Cardiac septum (tissue), 1 donor: ENCODE measurements at places on chromosomes 7 and 10. TPM values are rescaled to one million over a fixed set of nuclear protein-coding genes. Genes with fewer than 3 reads are reported as not detected.

The TRPV5 gene
- total RNA-seq = not detected

The INSYN2A gene
- total RNA-seq = 0.19 TPM

The GHRHR gene
- total RNA-seq = not detected

The TAS2R41 gene
- not detected for total RNA-seq

The EGR2 gene
- 4.8 TPM for total RNA-seq

The ANKIB1 gene
- 59.4 TPM for total RNA-seq

The RAB19 gene
- total RNA-seq = not detected

The TEX36 gene
- not detected for total RNA-seq

The CTAGE15 gene
- total RNA-seq = not detected

The ITGA8 gene
- 2.5 TPM for total RNA-seq

The CLDN15 gene
- 2.6 TPM for total RNA-seq

The PNPLA8 gene
- 31.9 TPM for total RNA-seq

The CAV1 gene
- 311 TPM for total RNA-seq

GRCh38 chr7:28095231-28095630, 85.4 kb downstream of the JAZF1 start:
- no peak for DNase-seq

DNA sequence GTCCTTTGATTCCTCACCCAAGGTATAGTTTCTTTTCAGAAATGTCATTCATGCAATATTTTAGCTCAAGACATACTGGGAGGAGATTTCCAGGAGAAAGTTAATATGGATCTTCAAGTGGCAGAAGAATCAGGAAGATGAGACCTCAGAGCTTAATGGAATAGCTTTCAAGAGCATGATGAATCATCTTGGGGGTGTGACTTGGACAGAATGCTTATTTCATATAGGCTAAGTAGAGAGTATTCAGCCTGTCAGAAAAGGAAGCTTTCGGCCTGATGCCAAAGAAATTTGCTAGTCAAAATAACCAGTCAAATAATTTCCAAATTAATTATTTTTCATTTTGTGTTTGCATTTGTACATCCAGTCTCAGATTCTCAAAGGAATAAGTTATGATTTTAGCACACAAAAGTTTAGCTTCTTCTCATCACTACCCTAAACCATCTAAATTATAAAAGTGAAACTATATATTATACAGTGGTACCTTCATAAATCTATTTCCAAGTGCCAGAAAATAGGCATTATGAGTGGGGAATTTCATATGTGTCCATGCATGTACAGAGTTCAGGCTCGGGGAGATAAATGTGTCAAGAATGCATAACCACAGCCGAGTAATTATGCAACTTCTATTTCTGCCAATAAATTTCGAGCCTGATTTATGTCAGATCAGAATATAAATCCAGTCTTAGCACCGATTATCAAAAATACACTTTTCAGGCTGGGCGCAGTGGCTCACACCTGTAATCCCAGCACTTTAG, 27.3 kb upstream of the CALD1 start:
- no peak for DNase-seq

- DNase-seq = no peak
Observed at GRCh38 chr7:102310414-102310815, 23.7 kb downstream of the SH2B2 start.

DNA sequence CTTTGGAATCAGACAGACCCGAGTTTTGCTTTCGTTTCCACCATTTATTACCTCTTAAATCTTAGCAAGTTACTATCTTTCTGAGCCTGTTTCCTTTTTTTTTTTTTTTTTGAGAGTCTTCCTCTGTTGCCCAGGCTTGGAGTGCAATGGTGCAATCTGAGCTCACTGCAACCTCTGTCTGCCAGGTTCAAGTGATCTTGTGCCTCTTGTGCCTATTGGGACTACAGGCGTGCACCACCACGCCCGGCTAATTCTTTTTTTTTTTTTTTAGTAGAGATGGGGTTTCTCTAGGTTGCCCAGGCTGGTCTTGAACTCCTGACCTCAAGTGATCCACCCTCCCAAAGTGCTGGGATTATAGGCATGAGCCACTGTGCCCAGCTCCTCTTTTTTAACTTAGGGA, 79.5 kb upstream of the LRRC17 start:
- DNase-seq = no peak

DNA sequence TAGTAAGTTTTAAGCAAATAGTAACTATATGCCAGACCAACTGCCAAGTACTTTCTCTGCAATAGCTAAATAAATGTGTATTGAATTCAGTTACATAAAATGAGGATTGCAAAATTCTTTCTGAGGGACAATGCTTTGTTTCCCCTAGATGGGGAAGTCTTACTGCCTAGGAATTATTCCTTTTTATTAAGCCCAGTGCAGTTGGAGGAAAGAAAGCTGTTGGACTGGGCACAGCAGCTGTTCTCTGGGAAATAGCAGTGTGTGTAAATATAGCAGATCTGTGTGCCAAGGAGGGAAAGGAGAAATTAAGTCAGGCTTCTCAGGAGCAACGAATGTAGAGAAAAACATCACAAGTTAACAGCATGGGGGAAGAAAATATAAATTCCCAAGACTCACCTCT, 77.1 kb downstream of the SEC23IP start:
- no peak for DNase-seq

- DNase-seq = peak; percentile 43
Observed at GRCh38 chr10:129758207-129759021, 205.7 kb downstream of the EBF3 start.

GRCh38 chr10:85609509-85609908, 757.1 kb downstream of the GRID1 start:
- peak; percentile 29 for DNase-seq

- no peak for DNase-seq
Observed at GRCh38 chr7:158631574-158632195, 44.1 kb upstream of the PTPRN2 start.

DNA sequence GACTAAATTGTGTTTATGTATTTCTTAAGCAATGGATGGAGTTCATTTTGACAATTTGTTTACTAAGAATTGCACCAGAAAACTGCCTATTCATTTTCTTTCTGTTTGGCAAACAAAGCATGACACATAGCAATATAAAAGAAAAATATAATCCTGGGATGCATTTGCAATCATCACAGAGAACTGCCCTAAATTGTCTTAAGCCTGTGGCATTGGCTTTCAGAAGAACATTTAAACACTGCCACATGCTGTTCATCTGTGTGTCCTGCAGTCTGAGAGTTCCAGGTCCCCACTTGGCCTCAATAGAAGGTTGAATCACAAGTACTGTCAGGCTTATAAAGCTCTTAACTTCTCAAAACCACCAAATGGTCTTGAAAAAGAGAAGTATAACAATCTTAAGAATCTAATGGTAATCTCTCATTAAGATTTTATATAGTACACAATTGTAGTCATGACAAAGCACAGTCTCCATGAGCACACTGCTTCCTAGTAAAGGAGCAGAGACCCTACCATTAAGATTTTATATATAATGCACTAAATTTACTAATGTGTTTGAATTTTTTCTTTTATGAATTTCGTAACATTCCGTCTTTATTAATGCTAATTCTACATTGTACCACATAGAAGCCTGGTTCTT, 29.9 kb downstream of the RNLS start:
- DNase-seq = no peak

DNA sequence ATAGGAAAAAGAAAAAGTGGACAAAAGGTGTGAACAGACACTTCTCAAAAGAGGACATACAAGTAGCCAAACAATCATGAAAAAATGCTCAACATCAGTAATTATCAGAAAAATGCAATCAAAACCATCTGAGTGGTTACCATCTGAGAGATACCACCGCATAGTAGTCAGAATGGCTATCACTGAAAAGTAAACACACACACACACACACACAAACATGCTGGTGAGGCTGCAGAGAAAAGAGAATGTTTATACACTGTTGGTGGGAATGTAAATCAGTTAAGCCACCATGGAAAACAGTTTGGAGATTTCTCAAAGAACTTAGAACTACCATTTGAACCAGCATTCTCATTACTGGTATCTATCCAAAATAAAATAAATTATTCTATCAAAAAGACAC, 145.7 kb downstream of the CYP26A1 start:
- no peak for DNase-seq

DNA sequence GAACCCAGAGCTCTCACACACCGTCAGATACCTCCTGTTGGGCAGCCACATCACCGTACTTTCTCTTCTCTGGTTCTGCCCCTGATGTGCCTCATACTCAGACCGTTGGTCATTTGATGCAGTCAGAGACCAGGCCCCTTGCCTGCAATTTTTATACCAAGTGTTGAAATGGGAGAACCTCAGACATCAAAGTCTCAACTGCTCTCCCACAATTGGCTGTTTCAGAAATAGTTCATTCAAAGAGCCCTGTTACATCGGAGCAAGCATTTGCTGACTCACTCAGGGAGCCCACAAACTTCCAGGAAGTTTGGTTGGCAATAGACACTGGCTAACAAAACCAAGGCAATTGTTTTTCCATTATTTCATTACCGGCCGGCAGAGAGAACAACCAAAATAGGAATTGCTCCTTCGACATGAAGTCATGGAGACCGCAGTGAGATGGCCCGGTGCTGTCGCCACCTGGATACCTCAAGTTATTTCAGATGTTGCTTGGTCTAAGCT, 33.5 kb upstream of the ADAM12 start:
- DNase-seq = no peak

- DNase-seq = no peak
Observed at GRCh38 chr7:45606931-45607330, 32.8 kb downstream of the ADCY1 start.

GRCh38 chr10:120490288-120490687, 33.3 kb downstream of the PLPP4 start:
- no peak for DNase-seq

- DNase-seq = no peak
Observed at GRCh38 chr10:62545160-62546066, 171.2 kb downstream of the ZNF365 start.

DNA sequence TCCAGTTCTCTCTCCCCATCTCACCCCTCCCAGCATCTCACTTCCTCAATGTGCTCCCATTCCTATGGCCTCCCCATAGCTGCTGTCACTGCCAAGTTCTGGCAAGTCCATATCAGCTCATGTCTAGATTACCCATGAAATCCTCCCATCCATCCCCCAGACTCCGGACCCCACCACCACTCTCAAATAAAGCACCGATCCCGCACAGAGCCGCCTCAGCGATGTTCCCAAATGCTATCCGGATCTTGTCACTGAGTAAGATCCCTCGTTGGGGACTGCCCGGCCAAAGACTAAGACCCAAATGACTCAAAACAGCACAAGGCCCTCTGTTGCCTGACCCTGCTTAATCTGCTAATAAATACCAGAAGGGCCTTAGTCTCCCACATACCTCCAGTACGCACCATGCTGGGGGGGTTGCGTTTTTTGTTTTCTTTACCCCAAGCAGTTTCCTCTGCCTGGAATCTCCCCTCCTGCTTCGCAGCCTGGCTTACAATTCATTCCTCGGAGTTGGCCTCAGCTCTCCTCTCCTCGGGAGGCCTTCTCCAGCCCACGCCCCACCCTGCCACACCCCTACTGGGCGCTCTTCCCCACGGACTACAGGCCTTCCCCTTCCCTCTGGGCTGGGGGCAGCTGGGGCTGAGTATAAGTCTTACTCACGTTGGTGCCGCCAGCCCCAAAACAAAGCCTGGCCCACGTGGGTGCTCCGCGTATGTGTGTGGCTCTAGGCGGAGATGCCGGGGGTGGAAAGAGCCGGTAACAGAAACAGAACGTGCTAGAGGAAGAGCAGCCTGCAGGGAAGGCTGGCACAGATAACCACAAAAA, 1.8 kb upstream of the DUSP5 start:
- no peak for DNase-seq

- no peak for DNase-seq
Observed at GRCh38 chr10:30349967-30350735, 1.1 kb upstream of the MTPAP start.

DNA sequence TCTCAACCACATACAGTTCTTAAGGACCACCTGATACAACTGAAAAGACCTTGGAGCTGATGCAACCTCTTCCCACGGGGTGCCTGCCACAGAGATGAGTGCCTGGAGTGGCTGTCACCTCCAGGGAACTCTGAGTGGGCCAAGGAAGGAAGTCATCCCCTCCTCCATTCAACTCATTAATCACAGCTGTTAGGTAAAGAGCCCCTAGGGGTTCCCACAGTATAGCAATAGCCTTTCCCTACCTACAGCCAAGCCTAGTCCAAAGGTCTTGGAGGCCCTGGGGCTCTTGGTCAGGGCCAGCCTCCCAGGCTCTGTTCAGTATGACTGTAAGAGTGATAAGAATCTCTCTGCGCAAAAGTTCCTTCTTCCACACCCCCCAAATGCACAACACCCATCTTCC, 70.4 kb upstream of the NFE2L3 start:
- DNase-seq = no peak

- DNase-seq = no peak
Observed at GRCh38 chr10:29987471-29987870, 71.9 kb downstream of the JCAD start.
